Right renal pelvis (tissue), 4 donors: ENCODE measurements at places on chromosomes 4 and X.

- DNase-seq, result no peak
These were observed 63.2 kb upstream of the SLC4A4 start for GRCh38 chr4:71275570-71275969.

DNA sequence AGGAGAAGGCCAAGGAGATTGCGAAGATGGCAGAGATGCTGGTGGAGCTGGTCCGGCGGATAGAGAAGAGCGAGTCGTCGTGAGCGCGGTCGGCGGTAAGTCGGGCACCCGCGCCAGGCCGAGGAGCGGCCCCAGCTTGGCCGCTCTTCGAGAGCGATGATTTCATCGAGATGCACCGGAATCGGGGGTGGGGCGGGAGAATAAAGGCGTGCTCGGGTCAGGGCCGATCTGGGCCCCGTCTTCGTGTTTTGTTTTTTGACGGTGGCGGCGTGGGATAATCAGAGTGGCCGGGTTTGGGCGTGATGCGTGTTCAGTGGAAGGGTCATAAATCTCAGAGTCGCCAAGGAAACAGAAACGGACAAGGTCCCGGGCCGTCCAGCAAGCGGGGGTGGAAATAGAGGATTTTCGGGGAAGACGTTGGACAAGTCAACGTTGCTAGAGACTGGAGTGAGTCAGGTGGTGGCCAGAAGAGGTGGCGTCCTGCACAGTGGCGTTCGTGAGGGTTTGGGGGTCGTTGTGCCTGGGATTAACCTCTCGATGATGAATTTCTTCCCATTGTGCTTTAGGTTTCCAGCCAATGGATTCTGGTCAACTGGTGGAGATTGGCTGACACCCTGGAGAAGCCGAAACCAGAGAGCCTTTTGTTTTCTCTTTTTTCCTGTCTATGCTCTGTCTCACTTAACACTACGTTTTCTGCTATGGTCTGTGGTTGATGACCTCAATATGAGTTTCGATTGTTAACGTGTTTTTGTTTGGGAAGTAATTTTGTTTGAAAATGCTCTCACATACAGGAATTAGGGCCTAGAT lies 882 bp downstream of the MRFAP1 start:
- peak; percentile 39 for DNase-seq

DNA sequence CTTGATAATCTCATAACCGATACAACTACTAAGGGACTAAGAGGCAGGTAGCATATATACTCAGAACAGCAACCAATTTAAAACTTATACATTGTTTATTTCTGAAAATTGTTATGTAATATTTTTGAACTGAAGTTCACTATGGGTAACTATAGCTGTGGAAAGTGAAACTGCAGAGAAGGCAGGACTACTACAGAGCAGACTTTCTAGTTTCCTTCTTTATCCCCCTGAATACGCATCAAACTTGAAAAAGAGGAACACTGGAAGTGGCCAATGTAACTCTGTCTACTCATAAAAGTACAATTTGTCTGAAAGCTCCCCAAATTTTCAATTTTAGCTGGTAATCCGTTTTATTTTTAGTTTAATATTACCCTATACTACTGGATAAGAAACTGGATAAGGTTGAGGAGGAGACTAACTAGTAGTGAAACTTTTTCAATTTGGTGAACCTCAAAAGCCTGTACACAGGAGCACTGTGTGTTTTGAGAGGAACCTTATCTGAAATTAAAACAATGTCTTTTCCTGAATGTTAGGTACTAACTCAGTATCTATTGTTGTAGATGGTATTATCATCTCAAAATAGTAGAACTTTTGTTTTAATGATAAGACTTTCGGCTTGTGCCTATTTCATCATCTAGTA lies 225.8 kb downstream of the GABRG1 start:
- no peak for DNase-seq

- no peak for DNase-seq
These were observed 380.8 kb downstream of the FBXW7 start for GRCh38 chr4:152155070-152155469.

DNA sequence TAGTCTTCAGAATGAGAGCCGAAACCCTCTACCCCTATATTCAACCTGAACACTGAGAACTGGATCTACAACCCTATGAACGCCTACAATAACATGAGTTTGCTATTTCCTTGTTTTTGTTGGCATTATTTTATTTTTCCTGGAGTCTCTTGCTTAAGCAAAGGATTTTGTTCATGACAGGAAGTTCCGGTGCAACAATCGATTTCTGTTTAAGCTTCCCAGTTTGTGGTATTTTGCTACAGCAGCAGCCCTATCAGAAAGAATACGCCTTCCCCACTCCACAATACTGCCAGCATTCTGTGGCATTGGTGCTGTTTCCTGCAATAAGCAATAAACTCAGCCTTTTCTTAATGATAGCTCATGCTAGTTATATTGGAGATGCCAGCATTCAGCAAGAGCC lies 60.9 kb downstream of the NPY5R start:
- DNase-seq, result no peak

DNA sequence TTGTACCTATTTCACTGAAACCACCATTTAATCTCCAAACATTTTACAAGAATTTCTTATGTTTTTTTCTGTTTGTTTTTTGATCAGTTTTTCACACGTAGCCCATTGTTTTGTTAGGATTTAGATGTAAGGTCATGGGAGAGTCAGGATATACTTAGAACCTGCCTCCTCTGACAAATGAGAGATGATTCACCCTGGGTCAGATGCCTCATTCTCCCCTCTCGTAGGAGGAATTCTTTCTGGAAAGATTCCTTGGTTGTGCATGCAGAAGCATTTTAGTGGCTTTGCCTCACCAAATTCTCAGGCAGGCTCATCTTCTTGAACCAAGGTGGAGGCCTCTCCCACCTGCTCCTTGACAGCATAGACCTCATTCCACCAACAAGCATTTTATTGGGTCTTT lies 599.3 kb downstream of the SPRY1 start:
- no peak for DNase-seq
